ENCODE measurements at places on chromosomes 1 and 21. TPM values are rescaled to one million over a fixed set of nuclear protein-coding genes. Genes with fewer than 3 reads are reported as not detected.

TNFRSF9 gene
- 0.10 TPM for total RNA-seq

CDK18 gene
- 11.6 TPM for total RNA-seq

CPT2 gene
- total RNA-seq, result 23.6 TPM

SPRR2B gene
- not detected for total RNA-seq

LUZP1 gene
- 25.4 TPM for total RNA-seq

DCST2 gene
- total RNA-seq, result 1.0 TPM

F5 gene
- 8.4 TPM for total RNA-seq

GRCh38 chr1:231564373-231564772 lies 35.9 kb downstream of the TSNAX start:
- no peaks in the 10 kb centered on the region for H3K36me3 ChIP-seq
- H3K4me1 ChIP-seq, result no peaks in the 10 kb centered on the region
- no peak overlapping the region for H3K27ac ChIP-seq
- no peaks in the 10 kb centered on the region for H3K27me3 ChIP-seq
- H3K4me3 ChIP-seq, result no peak overlapping the region

DNA sequence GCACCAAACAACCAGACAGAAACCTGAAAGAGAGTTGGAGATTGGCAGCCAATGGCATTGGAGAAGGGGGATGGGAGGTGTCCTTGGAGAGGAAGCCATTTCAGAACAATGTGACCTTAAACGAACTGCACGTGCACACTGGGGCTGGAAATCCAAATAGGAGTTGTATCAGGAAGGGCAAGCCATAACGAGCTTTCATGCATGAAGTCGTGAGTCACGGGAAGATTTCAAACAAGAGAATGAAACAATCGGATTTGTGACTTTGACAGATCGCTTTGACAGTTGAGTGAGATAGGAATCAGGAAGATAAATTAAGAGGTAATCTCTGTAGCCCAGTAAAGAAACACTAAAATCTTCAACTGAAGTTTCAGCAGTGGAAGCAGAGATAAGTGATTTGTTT lies 445.8 kb upstream of the ZP4 start:
- H3K4me1 ChIP-seq, result no peaks in the 10 kb centered on the region
- no peak overlapping the region for H3K27ac ChIP-seq
- DNase-seq, result no peak
- no peak overlapping the region for H3K4me3 ChIP-seq
- H3K36me3 ChIP-seq, result no peaks in the 10 kb centered on the region

DNA sequence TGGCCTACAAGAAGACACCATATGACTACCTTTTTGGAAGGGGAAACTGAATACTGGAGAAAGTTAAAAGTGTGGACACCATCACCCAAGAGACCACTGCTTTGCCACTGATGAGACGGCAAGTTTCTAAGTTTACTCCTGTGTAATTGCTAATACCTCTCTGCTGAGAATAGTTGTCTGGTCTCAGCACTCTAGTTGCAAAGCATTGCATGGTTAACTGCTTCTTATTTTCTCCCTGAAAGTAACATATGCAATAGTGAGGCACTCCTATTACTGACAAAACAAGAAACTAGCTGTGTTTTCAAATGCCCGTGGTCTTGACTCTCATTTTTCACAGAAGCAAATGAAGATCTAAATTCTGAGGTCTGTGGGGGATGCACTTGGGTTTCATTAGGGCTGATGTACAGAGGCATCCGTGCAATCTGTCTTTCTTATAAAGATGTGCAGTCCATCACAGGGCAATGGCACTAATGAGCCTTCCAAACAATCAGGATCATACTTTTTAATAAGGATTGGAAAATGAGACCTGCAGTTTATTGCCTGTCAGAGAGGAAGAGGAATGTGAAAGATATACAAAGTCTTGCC lies 62.9 kb downstream of the IFI44 start:
- H3K27ac ChIP-seq, result no peak overlapping the region
- no peaks in the 10 kb centered on the region for H3K4me1 ChIP-seq
- DNase-seq, result no peak
- no peak overlapping the region for H3K4me3 ChIP-seq
- H3K36me3 ChIP-seq, result no peaks in the 10 kb centered on the region

- no peaks in the 10 kb centered on the region for H3K36me3 ChIP-seq
- no peak overlapping the region for H3K4me3 ChIP-seq
- peaks cover 9% of the 10 kb centered on the region for H3K4me1 ChIP-seq
- no peak overlapping the region for H3K27ac ChIP-seq
- no peak for DNase-seq
Observed at GRCh38 chr1:13549021-13549420, 34.6 kb upstream of the PDPN start.

DNA sequence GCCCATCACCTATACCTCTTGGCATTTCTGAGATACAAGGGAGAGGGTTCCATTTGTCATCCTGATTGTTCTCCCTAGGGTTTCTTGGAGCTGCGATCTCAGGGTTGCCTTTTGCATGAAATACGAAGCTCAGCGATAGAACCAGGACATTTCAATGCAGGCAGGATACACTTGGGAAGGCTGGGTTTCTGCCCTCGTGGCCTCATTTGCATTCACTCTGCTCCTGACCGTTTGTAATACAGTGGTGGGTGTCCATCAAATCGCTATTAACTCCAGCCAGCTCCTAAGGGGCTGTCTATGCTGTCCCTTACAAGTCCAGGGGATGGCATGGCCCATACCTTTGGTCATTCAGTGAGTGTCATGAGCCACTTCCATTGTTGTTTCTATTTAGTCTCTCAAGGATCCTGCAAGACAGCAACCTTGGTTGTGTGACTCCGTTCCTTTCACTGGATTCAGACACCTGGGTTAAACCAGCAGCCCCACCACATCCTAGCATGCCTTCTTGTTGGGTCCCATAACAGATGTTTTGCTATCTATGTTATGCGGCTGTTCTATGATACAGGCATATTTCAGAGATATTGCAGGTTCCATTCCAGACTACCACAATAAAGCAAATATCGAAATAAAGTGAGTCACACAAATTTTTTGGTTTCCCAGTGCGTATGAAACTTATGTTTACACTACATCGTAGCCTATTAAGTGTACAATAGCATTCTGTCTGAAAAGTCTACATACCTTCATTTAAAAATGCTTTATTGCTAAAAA lies 18.3 kb downstream of the KAZN start:
- no peaks in the 10 kb centered on the region for H3K27me3 ChIP-seq
- no peaks in the 10 kb centered on the region for H3K36me3 ChIP-seq
- DNase-seq, result no peak
- H3K4me3 ChIP-seq, result no peak overlapping the region
- H3K27ac ChIP-seq, result no peak overlapping the region

DNA sequence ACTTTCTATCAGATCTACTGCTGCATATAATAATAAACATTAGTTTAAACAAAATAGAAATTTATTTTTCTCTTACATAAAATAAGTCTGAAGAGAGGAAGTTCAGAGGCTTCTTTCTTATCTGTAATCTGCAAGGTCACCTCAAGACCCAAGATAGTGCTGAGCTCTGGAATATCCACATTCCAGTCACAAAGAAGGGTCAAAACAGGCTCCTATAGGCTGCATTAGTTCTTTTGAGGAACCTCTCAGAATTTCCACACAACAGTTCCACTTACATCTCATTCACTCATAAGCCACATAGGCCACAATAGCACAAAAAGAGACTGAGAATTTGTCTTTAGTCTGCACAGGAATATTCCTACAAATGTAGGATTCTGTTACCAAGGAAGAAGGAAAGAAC lies 15.4 kb downstream of the DYNLT5 start:
- H3K4me1 ChIP-seq, result no peaks in the 10 kb centered on the region
- H3K36me3 ChIP-seq, result no peaks in the 10 kb centered on the region
- H3K4me3 ChIP-seq, result no peak overlapping the region
- DNase-seq, result no peak
- H3K27ac ChIP-seq, result no peak overlapping the region

GRCh38 chr1:7372477-7373120 lies 398.5 kb upstream of the VAMP3 start:
- H3K27me3 ChIP-seq, result no peaks in the 10 kb centered on the region
- no peaks in the 10 kb centered on the region for H3K36me3 ChIP-seq
- no peak overlapping the region for H3K27ac ChIP-seq
- no peak for DNase-seq

GRCh38 chr1:93907718-93908117 lies 1.5 kb downstream of the GCLM start:
- peaks cover 7% of the 10 kb centered on the region for H3K4me1 ChIP-seq
- H3K27me3 ChIP-seq, result no peaks in the 10 kb centered on the region
- H3K4me3 ChIP-seq, result no peak overlapping the region
- DNase-seq, result peak; percentile 62
- H3K27ac ChIP-seq, result no peak overlapping the region

GRCh38 chr1:67307251-67308060 lies at the start of gene IL12RB2:
TSS of gene IL12RB2 (plus strand) at chr1:67307873. CDS start at chr1:67320369, 12,496 bp downstream.
- H3K4me1 ChIP-seq, result peaks cover 11% of the 10 kb centered on the region
- peak within 1 kb of the TSS; percentile 31 for H3K4me3 ChIP-seq
- peak; percentile 38 for DNase-seq
- no peaks in the 10 kb centered on the region for H3K36me3 ChIP-seq
- no peak within 1 kb of the TSS for H3K27ac ChIP-seq
- H3K27me3 ChIP-seq, result peaks cover 16% of the 10 kb centered on the region

Data from spinal cord (tissue), 10 donors.